DMS79 treated with DMSO at 0.1 percent for 48 hours (cell line): ENCODE measurements at places on chromosomes 12 and 14.

DNA sequence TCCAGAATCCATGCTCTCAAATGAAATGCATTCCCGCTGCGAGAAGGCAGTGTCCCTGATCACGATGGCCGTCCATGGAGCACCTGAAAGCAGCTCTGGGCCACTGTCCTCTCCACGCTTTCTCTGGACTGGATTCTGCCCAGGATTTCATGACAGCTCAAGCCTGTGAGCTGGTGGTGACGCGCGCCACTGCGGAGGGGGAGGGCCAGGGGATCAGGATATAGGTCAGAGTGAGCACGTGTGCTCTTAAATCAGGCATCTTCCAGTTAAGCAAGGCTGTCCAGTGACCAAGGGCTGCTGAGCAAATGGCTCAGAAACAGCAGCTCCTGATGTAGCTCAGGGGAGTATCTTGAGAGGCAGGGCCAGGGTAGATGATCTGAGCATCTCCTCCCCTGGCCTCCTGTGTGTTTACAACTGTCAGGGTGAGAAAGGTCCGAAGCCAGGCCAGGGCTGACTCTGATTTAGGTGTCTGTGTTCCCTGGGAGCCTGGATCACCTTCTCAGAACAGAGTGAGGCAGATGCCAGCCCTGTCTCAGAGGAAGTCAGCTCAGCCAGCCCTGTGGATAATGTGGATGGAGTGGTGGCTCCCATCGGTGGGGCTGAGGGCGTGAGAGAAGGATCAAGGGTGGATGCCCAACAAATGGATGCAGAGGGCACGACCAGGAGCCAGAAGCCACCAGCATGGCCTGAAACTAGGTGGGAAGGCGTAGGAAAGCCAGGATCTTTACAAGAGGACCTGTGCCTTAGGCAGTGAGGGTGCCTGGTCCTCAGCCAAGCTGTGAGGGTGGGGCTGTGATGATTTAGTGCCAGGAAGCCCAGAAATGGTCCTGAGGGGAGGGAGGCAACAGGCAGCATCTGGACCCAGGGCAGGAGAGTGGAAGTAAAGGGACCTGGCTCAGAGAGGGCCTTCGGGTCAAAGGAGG lies 55.3 kb downstream of the ELK3 start:
- DNase-seq: no peak

DNA sequence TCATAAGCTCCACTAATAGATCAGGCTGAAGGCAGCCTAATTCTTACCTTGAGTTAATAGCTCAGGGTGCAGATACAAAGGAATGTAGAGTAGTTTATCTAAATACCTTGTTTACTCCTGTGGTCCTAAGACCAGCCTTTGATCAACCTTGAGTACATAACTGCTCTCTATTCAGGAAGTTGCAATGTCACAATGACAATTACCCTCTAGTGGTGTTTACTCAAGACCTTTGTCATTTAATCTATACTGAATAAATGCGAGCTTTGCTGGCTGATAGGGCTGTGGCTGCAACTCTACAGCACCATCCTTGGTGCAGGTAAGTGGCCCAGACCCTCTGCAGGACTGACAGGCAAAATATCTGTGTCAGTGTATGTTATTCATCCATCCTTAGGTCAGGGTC lies 282.7 kb downstream of the ATXN7L3B start:
- DNase-seq: no peak

DNA sequence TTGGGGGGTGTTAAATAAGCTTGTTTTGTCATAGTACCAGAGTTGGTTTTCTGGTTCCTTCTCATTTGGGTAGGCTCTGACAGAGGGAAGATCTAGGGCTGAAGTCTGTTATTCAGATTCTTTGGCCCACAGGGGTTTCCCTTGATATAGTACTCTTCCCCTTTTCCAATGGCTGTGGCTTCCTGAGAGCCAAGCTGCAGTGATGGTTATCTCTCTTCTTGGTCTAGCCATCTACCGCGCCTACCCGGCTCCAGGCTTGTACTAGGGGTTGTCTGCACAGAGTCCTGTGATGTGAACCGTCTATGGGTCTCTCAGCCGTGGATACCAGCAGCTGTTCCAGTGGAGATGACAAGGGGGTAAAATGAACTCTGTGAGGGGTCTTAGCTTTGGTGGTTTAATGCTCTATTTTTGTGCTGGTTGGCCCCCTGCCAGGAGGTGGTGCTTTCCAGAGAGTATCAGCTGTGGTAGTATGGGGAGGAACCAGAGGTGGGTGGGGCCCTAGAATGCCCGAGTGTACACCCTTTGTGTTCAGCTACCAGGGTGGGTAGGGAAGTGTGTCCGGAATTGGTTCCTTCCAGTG lies 209.7 kb downstream of the GPHN start:
- DNase-seq: no peak

- DNase-seq: no peak
Observed at GRCh38 chr12:3947781-3948180, 74.6 kb upstream of the PARP11 start.

GRCh38 chr12:123043536-123044001 lies 63.1 kb downstream of the ARL6IP4 start:
- DNase-seq: peak; percentile 62

DNA sequence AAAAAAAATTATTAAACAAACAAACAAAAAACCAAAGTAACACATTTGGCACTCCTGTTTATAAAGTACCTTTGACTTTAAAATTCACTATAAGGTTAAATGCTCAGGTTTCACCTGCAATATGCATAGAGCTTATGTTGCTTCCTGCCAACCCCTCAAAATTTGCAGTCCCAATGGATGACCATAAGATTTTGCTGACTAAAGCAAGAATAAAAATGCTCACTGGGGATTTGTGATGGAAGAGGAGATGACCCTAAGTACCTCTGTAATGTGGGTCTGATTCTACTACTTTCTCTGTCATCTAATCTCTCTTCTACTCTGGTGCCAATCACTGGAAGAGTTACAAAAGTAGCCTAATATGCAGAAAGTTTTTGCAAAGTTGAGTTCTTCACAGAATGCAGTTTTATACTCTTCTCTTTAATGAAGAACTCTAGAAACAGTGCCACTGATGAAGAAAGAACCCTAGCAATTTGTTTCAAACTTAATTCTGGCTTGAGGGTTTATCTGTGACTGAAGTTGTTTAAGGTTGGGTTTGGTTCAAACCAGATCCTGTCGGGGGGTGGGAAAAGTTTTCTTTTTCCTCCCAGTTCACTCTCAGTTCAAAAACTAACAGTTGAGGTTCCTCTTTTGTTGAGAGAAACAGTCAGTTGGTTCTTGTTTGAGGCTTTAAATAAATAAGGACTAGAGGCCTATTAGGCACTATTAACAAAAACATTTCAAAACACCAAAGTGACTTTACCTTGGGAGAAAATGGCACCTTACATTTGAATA lies 10.9 kb downstream of the WASHC3 start:
- DNase-seq: no peak

GRCh38 chr12:51108136-51108535 lies 24.7 kb upstream of the CSRNP2 start:
- no peak for DNase-seq

DNA sequence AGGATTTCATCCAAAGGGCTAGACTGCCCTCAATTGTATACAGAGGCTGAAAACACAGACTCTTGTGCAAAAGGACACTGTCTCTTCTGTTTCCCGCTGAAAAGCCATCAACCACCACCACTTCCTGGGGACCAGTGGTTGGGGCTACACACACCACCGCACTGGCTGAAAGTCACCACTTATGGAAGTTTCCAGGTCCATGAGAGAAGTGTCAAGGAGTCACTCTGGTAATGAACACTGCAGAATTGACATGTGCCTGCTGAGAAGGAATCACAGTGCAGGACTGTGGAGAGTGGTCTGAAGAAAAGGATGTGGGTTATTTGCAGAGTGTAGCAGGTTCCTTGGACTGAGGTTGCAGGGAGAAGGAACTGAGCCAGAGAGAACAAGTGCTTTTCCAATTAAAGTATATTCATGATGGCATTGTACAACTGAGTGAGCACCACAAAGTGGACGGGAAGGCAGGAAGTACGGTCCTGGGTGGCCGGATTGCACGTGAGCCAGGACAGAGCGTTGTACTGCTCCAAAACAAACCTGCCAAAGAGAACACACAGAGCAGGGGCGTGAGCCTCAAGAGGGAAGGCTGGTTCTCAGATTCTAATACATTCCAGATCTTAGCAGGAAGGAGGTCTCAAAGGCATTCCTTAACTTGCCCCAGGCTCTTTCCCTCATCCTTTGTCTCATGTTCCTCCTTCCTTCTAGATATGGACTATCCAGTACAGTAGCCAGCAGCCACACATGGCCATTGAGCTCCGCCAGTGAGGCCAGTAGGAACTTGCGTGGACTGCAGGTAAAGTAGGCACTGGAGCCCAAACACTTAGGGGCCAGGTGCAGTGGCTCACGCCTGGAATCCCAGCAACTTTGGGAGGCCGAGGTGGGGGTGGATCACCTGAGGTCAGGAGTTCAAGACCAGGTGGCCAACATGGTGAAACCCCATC lies 316.4 kb downstream of the MED13L start:
- DNase-seq: no peak

DNA sequence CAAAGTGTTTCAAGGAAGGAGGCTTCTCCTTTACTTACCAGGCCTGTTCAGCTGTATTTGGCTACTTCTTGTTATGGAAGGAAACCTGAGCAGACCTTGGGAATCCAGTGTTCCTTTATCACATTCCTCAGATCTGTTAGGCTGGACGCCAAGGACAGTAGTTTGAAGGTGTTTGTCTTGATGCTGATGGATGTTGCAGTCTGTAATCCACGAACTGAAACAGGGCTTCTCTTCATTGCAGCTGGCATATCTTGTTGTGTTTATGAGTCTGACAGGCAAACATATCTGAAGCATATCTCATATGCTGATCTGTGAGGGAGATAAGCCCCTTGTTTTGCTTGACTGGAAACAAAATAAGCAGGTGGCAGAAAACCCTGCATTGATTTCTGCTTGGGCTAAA lies 904.3 kb downstream of the NRXN3 start:
- DNase-seq: peak; percentile 90

- no peak for DNase-seq
Observed at GRCh38 chr12:102503056-102503681, 22.8 kb upstream of the IGF1 start.

GRCh38 chr14:79404874-79405511 lies 806.3 kb downstream of the DIO2 start:
- peak; percentile 27 for DNase-seq

DNA sequence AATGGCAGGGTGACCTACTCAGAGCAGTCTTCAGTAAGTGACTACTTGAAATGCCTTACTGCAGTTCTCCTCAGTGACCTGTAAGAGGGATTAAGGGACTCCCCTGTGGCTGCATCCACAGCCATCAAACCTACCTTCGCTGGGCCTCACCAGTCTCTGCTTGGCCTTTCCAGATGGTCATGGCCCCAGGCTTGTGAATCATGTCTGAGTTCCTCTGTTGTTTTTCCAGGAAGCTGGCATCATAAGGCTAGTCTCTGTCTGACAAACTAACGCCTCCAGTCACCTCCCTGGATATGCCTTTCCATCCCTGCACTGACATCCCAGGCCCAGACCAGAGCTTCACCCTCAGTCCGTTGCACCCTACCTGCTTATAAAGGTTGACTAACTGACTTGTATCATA lies 14.0 kb downstream of the RNASE2 start:
- DNase-seq: no peak

DNA sequence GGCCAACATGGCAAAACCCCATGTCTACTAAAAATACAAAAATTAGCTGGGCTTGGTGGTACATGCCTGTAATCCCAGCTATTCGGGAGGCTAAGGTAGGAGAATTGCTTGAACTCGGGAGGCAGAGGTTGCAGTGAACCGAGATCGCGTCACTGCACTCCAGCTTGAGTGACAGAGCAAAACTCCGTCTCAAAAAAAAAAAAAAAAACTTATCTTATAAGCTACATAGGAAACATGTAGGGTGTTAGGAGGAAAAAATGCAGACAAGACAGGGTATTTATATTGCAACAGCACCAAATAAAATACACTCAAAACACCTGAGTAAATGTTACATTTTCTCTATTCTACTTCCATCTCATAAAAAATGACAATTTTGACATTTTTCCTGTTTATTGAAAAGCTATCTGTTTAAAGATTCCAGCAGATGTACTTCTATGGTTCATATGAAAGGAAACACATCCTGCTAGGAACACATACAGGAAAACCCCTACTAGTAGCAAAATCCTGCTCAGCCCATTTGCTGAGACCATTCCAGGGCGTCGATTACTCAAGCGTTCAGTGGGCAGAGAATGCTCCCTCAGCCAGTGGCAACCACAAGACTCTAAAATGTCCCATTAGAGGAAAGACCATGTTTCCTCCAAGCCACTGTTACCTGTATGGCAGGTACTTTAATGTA lies 19.7 kb downstream of the CORO1C start:
- no peak for DNase-seq

- peak; percentile 46 for DNase-seq
Observed at GRCh38 chr14:81437244-81437643, 37.1 kb upstream of the STON2 start.

DNA sequence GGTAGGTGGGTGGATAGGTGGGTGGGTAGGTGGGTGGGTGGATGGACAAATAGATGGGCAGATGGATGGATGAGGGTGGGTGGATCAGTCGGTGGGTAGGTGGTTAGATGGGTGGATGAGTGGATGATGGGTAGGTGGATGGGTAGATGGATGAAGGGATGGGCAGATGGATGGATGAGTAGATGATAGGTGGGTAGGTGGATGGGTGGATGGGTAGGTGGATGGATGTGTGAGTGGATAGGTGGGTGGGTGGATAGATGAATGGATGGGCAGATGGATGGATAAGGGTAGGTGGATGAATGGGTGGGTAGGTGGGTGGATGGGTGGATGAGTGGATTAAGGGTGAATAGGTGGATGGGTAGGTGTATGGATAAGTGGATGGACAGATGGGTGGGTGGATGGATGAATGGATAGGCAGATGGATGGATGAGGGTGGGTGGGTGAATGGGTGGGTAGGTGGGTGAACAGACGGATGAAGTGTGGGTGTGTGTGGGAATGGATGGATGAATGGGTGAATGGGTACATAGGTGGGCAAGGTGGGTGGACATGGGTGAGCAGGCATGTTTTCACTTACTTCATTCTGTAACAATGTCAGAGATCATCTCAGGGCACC lies 3.3 kb upstream of the INF2 start:
- DNase-seq: no peak

- no peak for DNase-seq
Observed at GRCh38 chr12:76450690-76451089, 102.5 kb upstream of the BBS10 start.
